ENCODE measurements at places on chromosomes 16 and 17. TPM values are rescaled to one million over a fixed set of nuclear protein-coding genes. Genes with fewer than 3 reads are reported as not detected.

KREMEN2 gene
- total RNA-seq = not detected

ULK2 gene
- total RNA-seq = 15.3 TPM

SLC52A1 gene
- under 0.01 TPM for total RNA-seq

SGCA gene
- not detected for total RNA-seq

GAS7 gene
- total RNA-seq = 3.0 TPM

CES1 gene
- total RNA-seq = 1.4 TPM

CACNG5 gene
- total RNA-seq = not detected

SLC38A8 gene
- total RNA-seq = not detected

PRR29 gene
- 0.60 TPM for total RNA-seq

CFAP97D1 gene
- total RNA-seq = not detected

ZNF821 gene
- 5.2 TPM for total RNA-seq

P4HB gene
- 688 TPM for total RNA-seq

C17orf113 gene
- total RNA-seq = 0.20 TPM

RDM1 gene
- not detected for total RNA-seq

TPSG1 gene
- not detected for total RNA-seq

IL21R gene
- under 0.01 TPM for total RNA-seq

TAT gene
- not detected for total RNA-seq

MILR1 gene
- 0.60 TPM for total RNA-seq

MT4 gene
- total RNA-seq = not detected

KRT36 gene
- not detected for total RNA-seq

HLF gene
- not detected for total RNA-seq

Measured in lung microvascular endothelial cell (primary cell).